ENCODE measurements at places on chromosomes 3 and 15. TPM values are rescaled to one million over a fixed set of nuclear protein-coding genes. Genes with fewer than 3 reads are reported as not detected.

Gene INAFM2
- 15.7 TPM for total RNA-seq

Gene DTX3L
- 27.5 TPM for total RNA-seq

Gene MORC1
- total RNA-seq, result not detected

Gene PROS1
- total RNA-seq, result 25.2 TPM

Gene IMPG2
- total RNA-seq, result 0.33 TPM

Gene MLF1
- 11.9 TPM for total RNA-seq

Gene ADIPOQ
- total RNA-seq, result under 0.01 TPM

Gene RFX7
- 5.8 TPM for total RNA-seq

Gene DZIP1L
- 34.2 TPM for total RNA-seq

Gene IL5RA
- not detected for total RNA-seq

Gene GOLGA6A
- total RNA-seq, result not detected

Gene SLC9C1
- total RNA-seq, result not detected

Gene GPR27
- total RNA-seq, result not detected

Gene ARPP21
- not detected for total RNA-seq

Gene C3orf85
- total RNA-seq, result not detected

Gene SEMA6D
- total RNA-seq, result 6.6 TPM

Gene CGNL1
- 0.29 TPM for total RNA-seq

Gene COPS2
- total RNA-seq, result 100 TPM

Gene MAP4
- total RNA-seq, result 170 TPM

Gene ARL8B
- total RNA-seq, result 70.1 TPM

All from smooth muscle cell of trachea (primary cell).